Cerebellar cortex (tissue), 1 donor: ENCODE measurements at places on chromosomes 3 and 15.

- no peak for DNase-seq
These were observed 3.7 kb downstream of the SETMAR start for GRCh38 chr3:4306860-4307259.

GRCh38 chr15:24898715-24899272 is 56.0 kb upstream of the SNRPN start:
- no peak for DNase-seq

- DNase-seq, result no peak
These were observed 12.2 kb upstream of the NMD3 start for GRCh38 chr3:161208931-161209330.

- no peak for DNase-seq
These were observed 54.9 kb upstream of the SLC7A14 start for GRCh38 chr3:170640737-170641171.

DNA sequence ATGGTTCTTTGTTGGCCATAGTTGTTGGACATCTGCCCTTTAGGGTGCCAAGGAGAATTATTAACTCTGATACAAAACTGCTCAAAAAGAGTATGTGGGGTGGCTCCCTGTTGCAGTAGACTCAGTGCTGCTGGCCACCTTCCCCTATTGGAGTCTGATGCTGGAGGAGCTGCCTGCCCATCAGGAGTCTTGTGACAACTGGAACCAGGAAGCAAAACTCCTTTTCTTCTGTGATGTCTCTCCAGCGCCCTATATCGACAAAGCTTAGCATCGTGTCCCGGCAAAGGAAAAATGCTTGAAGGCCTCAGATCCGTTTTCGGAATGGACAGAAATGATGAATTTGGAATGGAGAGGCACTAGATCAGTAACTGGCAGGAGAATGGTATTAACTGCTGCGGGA is 23.5 kb downstream of the PAK2 start:
- no peak for DNase-seq

GRCh38 chr3:66267031-66267430 is 46.2 kb downstream of the SLC25A26 start:
- no peak for DNase-seq

DNA sequence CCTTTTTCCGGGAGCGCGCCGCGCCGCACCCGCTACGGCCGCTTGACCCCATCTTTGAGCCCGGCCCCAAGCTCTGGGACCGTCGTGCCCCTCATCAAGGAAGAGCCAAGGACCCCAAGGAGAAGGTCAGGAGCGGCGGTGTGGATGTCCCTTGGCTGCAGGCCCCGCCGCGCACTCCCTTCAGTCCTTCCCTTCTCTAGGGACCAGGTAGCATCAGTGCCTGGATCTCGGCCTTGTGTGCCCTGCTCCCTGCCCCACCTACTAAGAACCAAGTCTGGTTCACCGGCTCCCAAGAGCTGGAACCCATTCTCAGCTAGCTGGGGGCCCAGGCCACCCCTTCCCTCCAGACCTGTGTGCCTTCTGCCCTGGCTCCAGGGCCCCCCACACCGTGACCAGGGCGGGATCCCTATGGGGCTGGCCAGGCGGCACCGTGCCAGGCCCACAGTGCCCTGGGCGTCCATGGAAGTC is 69.3 kb upstream of the CGNL1 start:
- DNase-seq, result no peak

DNA sequence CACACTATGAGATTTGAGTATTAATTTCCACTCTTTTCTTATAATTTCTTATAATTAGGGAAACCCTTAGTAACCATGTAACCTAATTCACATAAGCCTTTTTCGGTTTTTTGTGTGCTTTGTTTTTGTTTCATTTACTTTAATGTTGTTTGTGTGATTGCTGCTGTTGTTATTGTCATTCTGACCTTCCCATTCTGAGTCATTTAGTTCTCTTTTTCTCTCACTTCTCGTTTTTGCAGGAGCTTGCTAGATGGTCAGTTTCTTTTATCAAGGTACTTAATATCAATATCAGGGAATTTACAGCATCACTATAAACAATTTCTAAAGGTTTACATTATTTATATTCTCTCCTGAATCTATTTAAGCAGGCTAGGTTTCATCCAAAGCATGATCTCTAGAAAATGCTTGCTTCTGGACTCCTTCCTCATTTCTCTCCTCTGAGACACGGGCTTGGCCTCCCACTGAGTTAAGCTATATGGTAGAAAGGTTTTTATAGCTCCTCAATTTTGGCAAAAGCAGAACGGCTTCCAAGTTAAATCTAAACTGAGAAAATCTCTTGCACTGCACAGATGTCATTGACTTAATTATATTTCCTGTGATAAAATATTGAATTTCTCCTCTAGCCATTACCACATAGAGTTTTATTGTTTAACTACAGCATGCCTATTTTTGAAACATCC is 534.2 kb downstream of the NSUN3 start:
- no peak for DNase-seq

DNA sequence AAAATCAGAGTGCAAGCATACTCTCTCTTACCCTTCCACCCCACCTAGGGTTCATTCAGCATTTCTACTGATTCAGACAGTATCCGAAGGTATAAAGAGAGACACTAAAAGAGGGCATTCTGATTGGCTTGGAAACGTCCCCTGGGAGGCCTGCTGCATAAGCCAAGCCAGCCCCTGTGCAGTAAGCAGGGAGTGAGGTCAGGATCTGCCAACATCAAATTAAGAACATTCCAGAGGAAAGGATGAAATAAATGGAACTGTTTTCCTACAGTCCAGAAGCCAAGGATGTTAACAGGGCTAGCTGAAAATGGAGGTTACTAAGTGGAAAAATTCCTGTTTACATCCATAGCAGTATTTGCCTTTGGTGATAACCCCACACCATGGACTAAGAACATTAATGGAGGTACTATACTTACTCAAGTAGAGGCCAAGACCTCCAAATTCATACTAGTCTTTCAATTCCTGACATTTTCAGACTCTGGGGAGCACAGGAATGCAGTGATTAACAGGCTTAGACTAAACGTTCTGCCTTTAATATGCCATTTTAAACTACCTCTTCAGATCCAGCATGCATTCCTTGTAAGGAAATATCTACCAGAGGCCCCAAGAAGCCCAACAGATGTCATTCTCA is 34.5 kb downstream of the NPTN start:
- no peak for DNase-seq

DNA sequence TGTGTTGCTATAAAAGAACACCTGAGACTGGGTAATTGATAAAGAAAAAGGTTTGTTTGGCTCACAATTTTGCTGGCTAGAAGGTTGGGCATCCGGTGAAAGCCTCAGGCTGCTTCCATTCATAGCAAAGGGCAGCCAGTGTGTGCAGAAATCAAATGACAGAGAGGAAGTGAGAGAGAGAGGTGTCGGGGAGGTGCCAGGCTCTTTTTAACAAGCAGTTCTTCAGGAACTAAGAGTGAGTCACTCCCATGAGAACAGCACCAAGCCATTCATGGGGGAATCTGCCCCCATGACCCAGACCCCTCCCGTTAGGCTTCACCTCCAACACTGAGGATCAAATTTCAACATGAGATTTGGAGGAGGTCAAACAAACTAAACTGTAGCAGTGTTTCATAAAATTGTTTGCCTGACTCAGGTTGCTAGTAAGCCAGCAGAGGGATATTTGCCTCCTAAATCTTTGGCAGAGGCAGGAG is 4.5 kb upstream of the PARP15 start:
- no peak for DNase-seq

DNA sequence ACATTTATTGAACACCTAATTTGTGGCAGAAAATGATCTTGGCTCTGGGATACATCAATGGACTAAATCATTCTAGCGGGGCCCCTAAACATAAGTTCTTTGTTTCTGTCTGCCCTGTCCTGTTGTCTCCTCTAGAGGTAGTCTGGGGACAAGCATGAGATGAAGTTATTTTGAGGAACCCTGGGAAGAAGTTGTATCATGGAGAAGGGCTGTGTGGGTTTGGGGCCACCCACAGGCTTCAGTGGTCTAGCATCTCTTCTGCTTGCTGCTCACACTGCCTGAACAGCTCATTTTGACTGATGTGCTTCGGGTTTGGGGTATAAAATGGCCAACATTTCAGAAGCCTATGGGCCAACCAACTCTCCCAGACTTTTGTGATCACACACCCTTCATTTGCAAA is 50.3 kb upstream of the OSBPL11 start:
- DNase-seq, result no peak

GRCh38 chr3:75396316-75396802 is 267.8 kb upstream of the FRG2C start:
- no peak for DNase-seq

DNA sequence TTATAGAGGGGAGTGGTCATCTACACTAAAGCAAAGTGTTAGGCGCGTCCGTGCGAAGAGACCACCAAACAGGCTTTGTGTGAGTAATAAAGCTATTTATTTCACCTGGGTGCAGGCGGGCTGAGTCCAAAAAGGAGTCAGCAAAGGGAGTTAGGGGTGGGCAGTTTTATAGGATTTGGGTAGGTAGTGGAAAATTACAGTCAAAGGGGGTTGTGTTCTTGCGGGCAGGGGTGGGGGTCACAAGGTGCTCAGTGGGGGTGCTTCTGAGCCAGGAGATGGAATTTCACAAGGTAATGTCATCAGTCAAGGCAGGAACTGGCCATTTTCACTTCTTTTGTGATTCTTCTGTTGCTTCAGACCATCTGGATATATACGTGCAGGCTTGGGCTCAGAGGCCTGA is 47.1 kb downstream of the OIP5 start:
- no peak for DNase-seq

DNA sequence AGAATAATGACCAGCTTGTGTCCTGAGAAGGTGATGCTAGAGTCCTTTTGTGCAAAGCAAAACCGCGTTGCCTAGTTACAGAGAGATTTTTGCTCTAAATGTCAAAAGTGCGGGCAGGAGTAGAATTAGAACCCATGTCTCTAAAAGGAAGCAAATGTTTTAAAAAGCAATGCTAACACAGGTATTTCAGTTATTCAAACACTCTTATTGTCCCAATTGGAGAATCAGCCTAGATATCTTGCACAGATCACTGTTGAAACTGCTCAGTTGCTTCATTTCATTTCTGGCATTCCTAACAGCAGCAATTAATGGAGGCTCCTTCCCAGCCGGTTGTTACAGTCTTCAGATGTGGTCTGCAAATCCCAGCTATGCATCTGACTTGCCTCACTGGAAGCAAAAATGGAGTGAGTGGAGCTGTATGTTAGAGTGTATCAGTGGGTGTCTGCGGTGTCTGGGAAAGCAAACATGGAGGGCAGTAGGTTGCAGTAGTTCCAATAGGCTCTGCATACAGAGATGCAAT is 55.6 kb upstream of the SEMA6D start:
- DNase-seq, result no peak

- DNase-seq, result peak; percentile 54
These were observed 5.0 kb upstream of the AP3S2 start for GRCh38 chr15:89898614-89899294.

- DNase-seq, result no peak
These were observed 28.9 kb upstream of the KLHL6 start for GRCh38 chr3:183584246-183584913.

DNA sequence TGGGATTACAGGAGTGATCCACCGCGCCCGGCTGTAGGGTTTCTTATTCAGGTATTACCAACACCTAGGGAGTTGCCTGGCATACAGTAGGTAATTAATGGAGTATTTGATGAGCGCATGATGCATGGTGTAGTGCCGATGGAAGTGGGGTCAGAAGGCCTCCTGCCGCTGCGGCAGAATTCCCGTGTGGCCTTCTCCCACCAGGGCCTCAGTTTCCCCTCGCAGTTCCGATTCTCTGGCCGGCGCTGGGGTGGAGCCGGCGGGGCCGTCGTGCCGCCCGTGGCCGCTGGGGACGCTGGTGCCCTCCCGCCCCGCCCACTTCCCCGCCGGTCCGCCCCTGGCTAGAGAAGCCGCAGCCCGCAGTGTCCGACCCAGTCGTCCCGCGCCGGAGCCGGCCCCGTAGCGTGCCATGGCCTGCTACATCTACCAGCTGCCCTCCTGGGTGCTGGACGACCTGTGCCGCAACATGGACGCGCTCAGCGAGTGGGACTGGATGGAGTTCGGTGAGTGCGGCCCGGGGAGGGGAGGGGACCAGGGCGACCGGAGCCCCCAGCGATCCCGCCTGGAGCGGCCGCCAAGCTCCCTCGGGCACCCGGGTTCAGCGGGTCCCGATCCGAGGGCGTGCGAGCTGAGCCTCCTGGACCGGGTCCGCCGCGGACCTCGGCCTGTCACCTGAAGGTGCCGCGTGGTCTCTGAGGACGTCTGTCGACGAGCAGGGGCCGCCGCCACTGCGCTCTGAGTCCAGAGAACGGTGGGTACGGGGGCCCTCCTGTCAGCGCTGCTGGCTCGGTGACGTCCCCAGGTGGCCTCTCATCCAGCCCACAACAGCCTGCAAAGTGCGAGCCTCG is at the start of gene IRAK2:
Gene IRAK2 (plus strand): TSS at position 374 of the 848 bp plus-strand sequence. CDS start 36 bp downstream, at position 410.
- DNase-seq, result peak; percentile 47

GRCh38 chr3:124260206-124260915 is 268.4 kb upstream of the ROPN1 start:
- DNase-seq, result no peak

DNA sequence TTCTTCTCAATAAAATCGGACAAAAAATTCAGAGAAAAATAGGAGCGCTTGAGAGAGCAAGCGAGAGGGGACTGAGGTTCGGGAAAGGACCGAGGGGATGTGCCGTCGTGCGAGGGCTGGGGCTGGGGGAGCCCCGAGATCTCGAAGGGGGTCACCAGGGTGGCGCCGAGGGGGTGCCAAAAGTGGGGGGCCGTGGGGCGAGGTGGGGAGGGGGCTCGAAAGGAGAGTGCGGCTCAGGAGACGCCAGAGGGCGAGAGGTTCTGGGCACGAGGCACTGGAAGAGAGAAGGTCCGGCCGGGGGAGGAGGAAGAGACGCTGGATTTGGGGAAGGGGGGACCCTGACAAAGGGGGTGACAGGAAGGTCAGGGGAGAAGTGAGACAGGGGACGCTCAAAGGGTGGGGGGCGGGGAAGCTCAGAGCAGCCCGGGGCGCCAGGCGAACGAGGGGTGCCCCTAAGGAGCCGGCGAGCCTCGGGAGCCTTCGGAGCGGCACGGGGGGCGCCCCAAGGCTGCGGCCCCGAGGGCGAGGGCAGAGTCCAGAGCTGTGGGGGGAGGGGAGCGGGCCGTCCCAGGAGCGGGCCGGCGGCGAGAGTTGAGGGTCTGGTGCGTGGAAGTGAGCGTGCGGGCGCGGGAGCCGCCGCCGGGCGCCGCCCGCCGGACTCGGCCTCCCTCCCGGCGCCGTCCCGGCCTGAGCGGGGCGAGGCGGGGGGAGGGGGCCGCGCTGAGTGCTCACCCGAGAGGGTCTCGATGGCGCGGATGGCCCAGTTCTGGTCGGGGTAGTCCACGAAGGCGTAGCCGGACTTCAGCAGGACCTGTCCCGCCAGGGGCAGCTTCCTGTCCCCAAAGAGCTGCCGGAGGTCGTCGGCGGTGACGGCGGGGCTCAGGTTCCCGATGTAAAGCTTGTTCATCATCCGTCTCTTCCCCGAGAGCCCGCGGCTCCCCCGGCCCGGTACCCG is 514 bp downstream of the IGF2BP2 start:
- DNase-seq, result peak; percentile 22

DNA sequence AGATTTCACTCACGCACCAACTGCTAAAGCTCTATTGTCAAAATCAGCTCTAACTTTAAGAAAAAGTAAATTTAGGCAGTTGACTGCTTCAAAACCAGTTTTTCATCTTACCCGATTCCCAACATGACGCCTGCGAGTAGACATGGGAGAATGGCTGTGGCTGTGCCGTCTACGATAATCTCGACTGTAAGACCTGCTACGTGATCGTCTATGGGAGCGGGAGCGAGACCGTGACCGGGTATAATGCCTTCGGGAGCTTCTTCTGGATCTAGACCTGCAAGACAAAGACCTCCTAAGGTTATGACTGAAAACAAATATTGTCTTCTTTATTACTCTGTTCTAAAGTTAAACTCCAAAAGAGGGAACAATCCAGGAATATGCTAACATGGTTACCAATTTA is 12.5 kb downstream of the TRA2B start:
- peak; percentile 32 for DNase-seq
